ENCODE measurements at places on chromosomes 5 and 9.

GRCh38 chr9:88658311-88658822, 123.4 kb downstream of the NXNL2 start:
- no peak for DNase-seq

- DNase-seq, result no peak
These were observed 9.3 kb downstream of the NAIF1 start for GRCh38 chr9:128057724-128058409.

DNA sequence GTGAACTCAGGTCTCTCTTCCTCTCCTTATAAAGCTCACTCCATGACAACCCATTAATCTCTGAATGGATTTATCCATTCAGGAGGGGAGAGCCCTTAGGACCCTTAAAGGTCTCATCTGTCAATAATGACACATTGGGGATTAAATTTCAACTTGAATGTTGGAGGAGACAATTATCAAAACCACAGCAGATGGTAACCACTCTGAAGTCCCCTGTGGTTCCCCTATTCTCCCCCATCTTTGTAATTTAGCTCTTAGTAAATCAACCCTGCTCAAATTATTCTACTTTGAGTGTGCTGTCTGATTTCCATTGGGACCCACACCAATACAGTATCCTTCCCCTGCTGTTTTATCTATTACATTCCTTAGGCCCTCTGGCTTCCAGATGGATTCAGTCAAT, 72.0 kb upstream of the RAI14 start:
- DNase-seq, result no peak

- DNase-seq, result no peak
These were observed 81.5 kb upstream of the PANK3 start for GRCh38 chr5:168660691-168661090.

DNA sequence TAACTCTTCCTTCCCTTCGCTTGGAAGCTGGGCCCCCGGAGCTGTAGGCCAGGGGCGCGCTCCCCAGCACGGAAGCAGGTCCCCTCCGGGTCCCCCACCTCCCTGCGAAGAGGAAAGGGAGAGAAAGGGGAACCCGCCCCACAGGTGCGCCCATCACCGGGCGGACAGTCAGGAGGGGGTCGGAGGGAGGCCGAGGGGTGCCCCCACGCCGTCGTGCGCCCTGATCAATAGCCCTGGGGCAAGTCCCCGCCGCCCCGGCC, 793 bp downstream of the AGPAT2 start:
- no peak for DNase-seq

- no peak for DNase-seq
These were observed 64.4 kb downstream of the DIRAS2 start for GRCh38 chr9:90578126-90578815.

GRCh38 chr5:176803068-176803942, 7.1 kb upstream of the UNC5A start:
- no peak for DNase-seq

DNA sequence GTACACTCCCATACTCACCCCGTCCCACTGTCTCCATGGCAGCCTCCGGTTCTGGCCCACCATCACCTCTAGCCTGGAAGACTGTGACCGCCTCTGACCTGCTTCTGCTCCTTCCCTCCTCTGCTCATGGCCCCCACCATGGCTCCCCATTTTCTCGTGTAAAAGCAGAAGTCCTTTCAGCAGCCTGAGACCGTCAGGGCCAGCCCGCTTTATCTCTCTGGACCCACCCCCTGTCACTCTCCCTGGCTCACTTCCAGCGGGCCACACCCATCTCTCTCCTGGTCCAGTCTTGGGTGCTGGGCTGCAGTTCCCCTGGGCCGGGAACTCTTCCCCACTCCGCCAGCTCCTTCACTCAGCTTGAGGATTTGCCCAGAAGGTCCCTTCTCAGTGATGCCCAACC, 96.0 kb upstream of the RUFY1 start:
- DNase-seq, result no peak

- no peak for DNase-seq
These were observed 39.6 kb upstream of the FCN1 start for GRCh38 chr9:134957165-134957944.

DNA sequence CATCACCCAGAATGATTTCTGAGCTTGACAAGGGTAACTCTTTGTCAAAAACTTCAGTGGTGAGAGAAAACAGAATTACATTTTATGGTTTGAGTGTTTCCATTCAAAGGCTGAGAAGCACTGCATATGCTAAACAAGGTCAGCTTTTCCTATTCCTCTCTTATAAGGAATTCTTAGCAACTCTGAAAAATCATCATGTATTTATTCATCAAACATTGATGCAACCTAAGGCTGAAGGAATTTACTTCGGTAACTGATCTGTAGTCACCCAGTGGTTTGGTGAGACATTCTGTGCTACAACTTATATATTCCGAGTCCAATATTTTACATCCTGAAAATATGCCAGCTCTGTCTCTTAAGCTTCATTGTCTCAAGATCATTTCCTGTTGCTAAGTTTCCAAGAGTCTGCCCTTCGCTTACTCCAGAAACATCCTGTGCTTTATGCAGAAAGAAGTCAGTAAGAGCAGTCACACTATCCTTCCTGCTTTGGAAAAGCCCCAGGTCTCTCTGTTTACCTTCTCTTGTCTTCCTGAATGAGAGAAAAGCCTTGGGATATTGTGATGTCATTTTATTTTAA, 176.6 kb upstream of the TBCA start:
- DNase-seq, result no peak

DNA sequence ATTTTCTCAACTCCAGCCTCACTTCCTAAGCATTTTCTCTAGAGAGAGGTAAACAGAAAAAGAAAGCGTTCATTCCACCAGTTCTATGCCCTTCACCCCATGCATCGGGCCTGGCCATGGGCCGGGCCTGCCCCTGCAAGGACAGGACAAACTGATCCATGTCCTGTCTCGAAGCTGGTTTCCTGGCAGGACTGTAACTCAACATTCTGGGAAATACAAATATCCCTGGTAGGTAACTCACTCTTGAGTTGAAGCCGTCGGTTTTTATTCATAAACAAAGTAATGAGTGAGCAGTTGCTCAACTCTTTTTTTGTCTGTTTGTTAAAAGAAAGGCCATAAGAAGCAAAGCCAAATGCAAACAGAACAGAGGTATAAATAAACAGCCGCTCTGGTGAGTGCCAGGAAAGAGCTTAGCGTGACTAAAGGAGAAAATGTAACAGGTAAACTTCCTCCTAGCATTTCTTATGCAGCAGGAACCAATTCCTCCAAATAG, 64.4 kb upstream of the DNAH5 start:
- no peak for DNase-seq

DNA sequence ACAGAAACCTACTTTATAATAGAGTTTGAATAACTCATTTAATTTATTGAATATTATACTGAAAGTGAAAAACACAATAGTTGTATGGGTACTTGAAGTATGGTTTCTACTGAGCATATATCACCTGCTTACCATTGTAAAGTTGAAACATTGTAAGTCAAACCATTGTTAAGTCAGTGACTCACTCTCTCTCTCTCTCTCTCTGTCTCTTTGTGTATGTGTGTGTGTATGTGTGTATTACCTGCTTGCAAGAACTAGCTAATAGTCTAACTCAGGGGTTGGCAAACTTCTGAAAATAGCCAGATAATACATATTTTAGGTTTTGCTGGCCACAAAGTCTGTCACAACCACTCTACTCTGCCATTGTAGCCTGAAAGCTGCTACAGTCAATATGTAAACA, 564.3 kb upstream of the ZNF608 start:
- no peak for DNase-seq

DNA sequence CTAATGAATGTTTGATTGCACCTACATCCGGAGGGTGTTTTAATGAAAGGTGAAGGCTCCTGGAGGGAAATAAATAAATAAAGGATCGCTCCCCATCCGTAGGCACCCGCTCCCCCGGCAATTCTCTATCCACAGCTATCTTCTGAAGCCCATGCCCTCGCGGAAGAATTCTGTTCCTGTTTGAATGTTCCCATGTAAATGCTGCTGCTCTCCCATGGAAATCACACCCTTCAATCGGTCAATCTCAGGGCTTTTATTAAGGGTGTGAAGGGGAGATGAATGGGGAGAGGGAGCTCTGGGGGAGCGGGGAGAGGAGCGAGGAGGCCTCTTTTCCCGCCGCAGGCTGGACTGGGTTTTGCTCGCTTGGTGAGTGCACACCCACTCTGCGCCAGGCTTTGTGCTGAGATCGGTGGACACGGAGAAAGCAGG, 21.1 kb upstream of the ARAP3 start:
- DNase-seq, result no peak

GRCh38 chr5:78915170-78915569, 69.9 kb downstream of the ARSB start:
- no peak for DNase-seq

- DNase-seq, result no peak
These were observed 53.7 kb downstream of the ZNF462 start for GRCh38 chr9:106916466-106917235.

DNA sequence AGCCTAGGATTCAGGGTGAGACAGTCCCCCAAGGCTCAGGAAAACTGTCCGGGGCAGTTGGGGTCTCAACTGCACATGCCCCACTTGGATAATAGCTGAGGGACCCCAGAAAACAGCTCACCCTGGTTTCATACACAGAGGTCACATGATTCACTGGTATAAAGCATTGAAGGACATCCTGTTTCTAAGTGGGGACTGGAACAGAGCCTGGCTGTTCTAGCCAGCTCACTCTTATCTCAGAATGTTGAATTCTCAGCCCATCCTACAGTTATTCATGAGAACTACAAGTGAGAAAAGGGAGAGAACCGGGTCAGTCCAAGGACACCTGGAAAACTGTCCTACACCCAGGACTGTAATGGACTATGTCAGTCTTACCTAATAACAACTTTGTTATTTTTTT, 170.9 kb downstream of the FGF1 start:
- no peak for DNase-seq

- no peak for DNase-seq
These were observed 70.7 kb upstream of the SHISAL2B start for GRCh38 chr5:64619609-64620008.

- no peak for DNase-seq
These were observed 8.4 kb upstream of the NDST1 start for GRCh38 chr5:150499437-150499956.

GRCh38 chr9:36603006-36603405, 30.3 kb downstream of the MELK start:
- DNase-seq, result no peak

DNA sequence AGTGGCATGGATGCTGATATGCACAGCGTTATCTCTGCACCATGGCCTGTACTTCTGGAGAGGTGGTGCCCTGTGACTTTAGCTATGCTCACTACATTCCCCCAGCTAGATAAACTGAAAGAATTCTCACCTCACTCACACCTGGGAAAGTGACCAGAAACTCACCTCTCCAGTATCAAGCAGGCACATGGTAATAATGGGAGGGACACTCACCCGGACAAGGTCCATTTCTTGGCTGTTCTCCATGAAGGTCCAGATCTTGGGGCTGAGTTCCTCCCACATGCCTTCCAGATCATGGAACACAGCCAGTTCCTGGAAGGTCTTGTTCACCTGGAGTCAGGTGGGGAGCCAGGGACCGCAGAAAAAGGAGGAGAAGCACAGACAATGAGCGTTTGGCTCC, 72.8 kb downstream of the NIPSNAP3B start:
- DNase-seq, result no peak

DNA sequence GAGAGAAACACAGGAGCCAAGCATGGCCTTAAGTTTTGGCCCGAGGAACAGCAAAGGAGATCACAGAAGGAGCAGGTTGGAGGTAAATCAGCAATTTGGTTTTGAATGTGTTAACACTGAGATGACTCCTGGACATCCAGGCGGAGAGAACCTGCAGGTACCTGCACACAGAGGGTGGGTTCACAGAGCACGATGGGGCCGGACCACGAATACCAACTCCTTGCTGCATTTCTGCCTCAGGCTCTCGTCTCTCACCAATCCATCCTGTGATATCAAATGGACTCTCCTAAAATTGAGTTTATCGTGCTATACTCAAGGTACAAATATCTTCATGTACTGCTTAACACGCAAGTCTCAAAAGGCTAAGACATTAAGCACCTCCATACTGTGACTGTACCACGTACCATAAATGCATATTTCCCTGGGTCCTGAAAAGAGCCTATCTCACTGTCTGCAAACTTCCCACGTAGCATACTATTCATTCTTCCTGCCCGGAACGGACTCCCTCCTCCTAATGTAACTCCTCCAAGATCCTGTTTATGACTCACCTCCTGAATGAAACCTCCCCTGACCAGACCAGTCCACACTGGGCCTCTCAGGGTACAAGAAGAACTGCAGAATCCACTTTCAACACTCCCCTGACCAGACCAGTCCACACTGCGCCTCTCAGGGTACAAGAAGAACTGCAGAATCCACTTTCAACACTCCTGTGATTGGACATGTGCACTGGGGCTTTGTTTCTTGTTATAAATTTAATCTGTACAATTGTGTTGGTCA, 380.8 kb upstream of the RFX3 start:
- no peak for DNase-seq

DNA sequence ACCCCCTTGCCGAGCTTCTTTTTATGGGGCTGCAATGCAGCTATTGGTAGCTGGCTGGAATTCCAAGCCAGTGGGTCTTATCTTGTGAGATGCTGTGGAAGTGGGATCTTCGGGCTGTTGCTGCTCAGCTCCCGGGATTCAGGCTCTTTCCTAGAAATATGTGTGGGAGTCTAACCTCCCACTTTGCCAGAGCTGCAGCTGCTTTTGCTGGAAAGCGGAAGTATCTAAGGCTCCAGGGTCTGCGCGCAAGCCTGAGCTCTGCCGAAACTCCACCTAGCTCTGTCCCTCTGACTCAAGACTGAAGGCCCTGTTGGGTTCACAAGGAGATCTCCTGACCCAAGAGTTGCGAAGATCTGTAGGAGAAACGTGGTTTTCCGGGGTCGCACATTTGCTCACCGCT, 151.1 kb upstream of the ANKRD55 start:
- DNase-seq, result no peak

DNA sequence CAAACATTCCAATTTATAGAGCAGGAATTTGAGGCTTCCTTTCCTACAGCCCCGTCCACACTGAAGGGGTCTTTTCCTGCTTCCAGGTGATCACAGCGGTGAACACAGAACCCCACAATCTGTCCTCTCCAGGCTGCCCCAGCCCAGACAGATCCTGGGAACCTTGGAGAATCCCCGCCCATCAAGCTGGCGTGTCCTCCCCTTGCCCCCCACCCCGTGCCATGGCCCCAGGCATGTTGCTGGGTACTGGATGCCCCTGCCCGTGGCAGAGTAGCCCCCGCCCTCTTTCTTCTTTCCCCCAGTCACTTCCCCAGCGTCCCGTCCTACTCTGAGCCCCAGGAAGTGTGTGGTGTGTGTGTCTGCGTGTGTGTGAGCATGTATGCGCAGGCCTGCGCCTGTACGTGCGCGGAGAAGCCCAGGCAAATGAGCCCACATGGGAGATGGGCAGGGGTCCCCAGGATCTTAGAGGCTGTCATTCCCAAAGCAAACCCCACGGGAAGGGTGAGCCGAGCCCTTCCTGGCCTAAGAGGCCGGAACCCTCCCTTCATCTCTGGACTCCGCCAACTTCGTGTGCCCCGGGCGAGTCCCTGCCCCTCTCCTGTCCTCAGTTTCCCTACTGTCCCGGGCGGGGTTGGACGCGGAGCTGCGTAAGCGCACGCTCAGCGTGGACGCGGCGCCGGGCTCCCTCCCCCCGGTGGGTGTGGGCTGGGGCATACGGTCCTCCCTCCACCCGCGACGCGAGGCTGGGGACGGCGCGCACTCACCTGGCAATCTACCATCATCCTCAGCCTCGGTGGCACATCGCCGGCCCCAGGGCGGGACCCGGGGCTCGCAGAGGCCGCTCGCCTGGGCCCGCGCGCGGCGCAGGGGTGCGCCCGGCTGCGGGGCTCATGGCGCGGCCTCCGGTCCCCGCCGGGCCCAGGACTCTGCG, 15.2 kb downstream of the GBGT1 start:
- no peak for DNase-seq
